ENCODE measurements at places on chromosomes 13 and 19.

DNA sequence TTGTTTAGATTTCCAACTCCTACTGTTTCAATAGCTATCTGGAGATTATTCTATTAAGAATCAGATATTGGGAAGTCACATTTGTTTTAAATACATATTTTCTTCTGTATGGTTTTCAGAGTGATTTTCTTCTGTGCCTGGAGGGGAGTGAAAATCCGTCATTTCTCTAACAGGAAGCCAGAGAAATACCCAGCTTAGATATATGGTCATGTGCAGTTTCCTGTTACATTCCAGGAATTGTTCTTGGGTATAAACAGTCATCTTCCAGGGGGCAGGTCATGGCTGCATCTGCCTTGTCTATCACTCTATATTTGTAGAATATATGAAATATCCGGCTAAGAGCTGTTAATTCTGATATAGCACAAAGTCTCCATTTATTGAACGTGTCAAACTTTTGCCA is 77.5 kb upstream of the MIR17HG start:
- no peak for DNase-seq

DNA sequence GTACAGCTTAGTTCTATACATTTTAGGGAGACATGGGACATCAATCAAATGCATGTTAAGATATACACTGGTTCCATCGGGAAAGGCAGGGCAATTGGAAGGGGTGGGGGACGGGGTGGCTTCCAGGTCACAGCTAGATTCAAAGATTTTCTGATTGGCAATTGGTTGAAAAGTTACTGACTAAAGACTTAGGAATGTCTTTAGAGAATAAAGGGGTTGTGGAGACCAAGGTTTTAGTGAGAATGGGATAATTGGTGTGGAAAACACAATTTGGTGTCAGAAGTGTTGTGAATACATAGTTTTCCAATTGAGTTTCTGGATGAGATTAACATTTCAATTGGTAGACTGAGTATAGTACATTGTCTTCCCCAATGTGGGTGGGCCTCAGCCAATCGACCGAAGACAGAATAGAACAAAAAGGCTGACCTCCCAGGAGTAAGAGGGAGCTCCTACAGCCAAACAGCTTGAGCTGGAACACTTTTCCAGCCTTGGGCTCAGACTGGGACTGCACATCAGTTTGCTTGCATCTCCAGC is 988 bp upstream of the CCDC169 start:
- DNase-seq, result no peak

DNA sequence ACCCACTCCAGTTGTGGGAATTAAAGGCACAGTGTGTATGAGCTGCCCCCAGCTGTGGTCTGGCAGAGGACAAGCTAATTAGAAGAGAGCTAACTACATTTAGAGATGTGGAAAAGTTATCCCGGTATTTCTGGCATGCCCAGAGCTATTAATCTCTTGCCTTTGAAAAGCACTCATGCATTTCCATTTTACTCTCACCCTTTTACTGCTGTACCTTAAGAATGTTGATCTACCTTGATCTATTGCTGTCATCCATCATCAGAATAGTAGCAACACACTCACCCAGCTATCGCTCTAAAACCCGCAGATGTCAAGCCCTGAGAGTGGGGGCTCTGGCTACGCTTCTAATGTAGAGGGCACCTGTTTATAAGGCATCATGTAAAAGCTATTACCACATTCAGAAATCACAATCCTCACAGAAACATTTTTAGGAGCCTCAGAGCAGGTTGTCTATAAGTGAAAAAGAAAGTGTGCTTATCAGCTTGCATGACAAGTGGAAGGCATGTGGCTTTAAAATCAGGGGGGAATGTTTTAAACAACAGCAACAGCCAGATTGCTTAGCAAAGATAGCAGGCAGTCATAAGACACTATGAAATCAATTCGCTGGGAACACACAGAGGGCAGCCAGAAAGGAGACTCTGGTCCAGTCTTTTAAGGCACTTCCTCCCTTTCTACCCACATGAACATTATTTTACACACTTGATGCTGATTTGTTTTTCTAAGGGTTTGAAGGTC is 224.2 kb upstream of the IRS2 start:
- no peak for DNase-seq

DNA sequence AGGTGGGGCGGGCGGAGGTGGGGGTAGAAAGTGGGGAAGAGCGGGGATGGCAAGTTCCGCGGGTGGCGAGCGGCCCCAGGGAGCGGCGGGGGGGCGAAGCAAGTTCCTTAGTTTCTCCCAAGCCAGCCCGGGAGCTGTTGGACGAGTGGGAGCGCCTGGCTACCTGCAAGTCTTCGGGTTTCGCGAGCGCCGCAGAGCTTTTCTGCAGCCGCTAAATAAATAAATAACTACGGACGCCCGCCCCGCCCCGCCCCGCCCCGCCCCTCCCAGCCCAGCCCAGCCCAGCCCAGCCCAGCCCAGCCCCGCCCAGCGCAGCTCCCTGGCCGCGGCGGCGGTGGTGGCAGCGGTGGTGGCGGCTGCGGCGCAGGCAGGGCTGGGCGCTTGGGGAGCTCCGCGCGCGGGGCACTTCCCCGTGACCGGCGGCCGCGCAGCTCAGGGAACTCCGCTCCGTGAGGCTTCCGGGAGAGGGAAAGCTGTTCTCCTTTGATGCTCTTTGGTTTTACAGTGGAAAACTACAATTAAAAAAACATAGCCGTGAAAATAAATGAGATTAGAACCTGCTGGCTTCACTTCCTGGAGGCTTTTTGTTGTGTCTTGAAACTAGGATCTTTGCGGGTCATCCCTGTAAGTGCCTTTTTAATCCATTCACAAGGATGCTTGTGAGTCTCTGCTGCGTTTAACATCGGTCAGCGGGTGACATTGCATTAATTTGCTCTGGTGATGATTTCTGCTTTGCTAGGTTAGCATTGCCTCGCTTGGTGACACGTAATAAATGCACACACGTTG is at the start of gene UBE2L5:
Gene UBE2L5 (plus strand): TSS at position 440 of the 786 bp plus-strand sequence. CDS start 5,498 bp downstream, outside the sequence.
- no peak for DNase-seq

DNA sequence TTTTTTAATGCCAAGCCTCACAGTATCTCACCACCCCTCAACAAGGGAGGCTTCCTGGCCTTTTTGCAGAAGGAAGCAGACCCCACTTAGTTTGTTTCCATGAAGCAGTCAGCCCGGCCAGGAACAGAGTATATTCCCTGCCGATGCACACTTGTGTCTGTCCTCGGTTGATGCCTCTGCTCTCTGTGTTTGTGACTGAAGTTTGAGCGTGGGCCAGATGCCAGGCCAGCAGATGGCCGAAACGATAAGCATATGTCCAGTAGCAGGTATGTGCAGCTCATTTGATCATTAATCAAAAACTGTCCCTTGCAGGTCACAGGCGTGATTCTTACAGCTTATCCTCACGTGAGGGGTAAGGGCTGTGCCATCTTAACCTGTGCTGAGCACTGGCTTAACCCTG is 144.0 kb downstream of the IRS2 start:
- DNase-seq, result no peak

DNA sequence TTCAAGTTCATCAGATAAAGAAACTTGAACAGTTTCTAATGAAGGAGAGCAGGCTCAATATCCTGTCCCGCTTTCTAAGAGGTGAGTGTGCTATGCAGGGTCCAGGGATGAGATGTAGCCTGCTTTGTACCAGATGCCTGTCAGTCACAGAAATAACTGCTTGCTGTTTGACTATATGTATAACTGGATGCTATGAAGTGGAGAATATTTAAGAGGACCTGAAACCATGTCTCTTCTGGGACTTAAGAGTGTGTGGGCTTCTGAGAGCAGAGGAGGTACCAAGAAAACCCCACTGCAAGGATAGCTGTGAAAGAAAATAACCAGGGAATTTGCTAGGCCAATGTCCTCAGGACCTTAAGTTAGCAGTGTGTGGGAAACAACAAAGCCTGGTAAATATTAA is 246.3 kb upstream of the RFC3 start:
- DNase-seq, result no peak

DNA sequence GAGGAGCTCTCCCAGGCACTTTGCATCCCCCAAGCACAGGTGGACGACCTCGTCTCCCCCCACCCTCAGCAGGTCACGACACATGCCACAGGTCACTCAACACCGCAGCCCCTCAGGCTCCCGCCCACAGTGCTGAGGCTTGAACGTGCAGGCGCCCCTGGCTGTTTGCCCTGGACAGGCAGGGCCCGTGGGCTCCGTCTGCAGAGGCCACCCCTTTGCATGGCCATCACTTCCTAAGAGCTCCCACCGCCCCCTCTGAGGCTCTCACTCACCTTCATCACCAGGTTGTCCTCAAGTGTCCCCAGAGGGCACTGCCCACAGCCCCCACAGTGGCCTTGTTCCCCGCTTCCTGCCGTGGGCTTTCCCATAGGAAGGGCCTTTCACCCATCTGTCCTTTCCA is 132.1 kb upstream of the MCF2L start:
- no peak for DNase-seq

DNA sequence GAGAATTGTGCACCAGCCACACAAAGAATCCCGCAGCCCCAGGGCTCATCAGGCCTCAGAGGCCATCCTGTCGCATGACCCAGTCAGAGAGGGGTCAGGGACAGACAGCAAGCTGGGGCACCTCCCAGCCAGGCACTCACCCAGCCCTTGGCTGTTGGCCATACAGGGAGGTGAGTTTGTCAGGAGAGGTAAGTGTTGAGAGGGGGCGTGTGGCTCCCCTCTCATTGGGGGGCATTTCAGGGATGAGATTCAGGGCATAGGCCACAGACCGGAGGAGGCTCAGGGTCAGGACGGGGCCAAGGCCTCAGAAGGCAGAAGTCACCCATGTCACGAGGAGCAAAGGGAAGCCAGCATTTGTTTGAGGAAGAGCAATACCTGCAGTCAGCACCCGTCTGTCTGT is 37.1 kb downstream of the MYO9B start:
- no peak for DNase-seq

- no peak for DNase-seq
Observed at GRCh38 chr13:113971471-113972231, 2.2 kb downstream of the C13orf46 start.

DNA sequence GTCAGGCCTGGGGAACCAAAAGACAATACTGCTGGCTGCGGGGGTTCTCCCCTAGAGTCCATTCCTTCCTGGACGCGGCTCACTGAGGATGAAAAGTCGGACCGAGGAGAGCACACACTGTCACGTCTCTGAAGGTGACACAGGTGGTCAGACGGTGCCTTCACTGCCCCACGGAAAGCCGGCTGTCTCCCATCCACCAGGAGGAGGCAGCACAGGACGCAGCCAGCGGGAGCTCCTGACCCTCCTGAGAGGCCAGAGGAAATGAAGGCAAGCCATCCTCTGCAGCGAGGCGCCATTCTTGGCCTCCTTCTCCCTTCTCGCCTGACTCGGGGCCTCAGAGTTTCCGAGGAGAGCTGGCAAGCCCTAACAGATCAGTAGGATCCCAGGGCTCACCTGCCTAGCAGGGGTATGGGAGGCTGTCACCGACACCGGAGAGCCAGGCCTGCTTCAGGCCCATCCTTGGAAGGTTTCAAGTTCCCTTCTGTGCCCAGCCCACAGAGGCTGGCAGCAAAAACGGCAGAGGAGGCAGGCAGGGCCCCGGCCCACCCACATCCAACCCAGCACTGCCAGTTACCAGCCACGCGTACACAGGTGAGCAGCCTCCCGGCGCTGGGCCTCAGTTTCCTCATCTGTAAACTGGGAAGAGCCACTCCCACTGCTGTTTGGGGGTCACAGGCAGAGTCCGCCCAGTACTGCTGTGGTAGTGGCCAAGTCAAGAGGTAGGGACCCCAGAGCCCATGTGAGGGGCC is 4.5 kb downstream of the REXO1 start:
- no peak for DNase-seq

All from GM12864 (cell line).